Stimulated activated CD4-positive, alpha-beta T cell treated with anti-CD3 and anti-CD28 coated beads, TNF-alpha, amount 100 ng/mL, for 24 hours (primary cell): ENCODE measurements at places on chromosomes 3 and 15.

DNA sequence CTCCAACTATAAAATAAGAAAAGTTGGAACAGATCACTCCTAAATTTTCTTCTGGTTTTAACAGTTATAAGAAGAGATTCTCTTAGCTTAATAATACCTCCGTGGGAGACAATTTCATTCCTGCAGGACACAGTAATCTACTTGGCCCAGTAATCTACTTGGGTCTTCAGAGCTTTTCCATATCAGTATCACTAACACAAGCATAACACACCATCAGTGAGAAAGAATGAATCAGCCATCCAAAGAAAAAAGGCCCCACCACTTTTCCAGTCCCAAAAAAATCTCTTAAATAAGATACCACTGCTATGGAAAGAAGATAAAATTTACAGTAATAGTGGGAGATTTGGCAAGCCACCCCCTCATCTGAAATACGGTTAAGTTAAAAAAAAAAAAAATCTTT, 20.2 kb downstream of the SIN3A start:
- DNase-seq = no peak

- no peak for DNase-seq
These were observed 65.4 kb upstream of the ACAD9 start for GRCh38 chr3:128814060-128814459.

DNA sequence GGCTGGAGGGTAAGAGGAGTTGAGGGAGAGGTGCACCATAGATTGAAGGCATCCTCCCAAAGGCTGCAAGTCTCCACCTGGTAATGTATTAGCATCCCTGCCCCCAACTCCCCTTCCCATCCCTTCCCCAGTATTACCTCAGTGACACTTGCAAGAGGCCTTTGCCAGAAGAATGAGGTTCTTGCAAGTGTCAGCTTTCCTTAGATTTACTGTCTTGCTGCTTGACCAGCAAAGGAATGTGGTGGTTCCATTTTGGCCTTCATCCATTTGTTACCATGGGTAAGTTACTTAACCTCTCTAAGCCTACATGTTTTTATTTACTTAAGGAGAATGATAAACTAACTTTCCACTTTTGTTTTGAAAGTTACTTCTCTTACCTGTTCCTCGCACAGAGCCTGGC, 108.9 kb downstream of the LRTM1 start:
- no peak for DNase-seq

- no peak for DNase-seq
These were observed 1.4 kb upstream of the CPOX start for GRCh38 chr3:98594628-98595324.

GRCh38 chr3:169091196-169091823, 572.2 kb downstream of the MECOM start:
- DNase-seq = no peak

DNA sequence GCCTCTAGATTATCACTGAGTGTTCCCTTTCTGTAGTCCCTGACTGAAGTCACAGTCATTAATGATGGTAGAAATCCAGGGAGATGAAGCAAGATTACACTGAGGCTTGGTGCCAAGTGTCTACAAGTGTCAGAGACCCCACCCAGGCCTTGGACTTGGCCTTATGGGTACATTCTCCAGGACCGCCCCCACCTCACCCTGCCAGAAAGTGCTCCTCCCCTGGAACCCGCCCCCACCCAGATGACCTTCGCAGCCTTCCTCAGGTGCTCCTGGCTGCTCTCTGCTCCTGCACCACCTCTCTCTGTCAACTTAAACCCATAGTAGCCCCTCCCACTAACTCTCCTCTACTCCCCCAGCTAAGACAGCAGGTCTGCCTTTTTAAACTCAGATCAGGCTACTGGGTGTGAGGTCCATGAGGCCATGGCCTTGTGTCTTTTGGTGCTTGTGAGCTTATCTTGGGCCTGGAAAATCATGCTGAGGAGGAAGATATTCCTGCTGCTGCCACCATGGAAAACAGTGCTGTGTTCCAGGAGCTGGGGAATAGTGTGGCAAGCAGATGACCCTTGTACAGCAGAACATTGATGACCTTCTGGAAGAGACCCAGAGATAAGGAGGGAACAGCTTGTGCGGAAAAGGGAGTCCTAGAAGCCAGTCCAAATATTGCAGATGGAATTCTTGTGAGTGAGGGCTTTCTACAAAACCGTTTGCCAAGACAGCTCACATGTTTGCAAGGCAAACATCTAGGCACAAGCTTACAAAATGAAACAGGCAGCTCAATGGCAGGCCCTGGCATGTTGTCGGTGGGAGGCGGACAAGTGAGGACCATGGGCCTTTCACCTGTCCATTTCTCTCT, 40.3 kb upstream of the NDUFB4 start:
- DNase-seq = no peak

GRCh38 chr15:34768530-34768929, 13.7 kb upstream of the GJD2 start:
- no peak for DNase-seq

GRCh38 chr3:29486096-29486495, 205.2 kb downstream of the RBMS3 start:
- DNase-seq = no peak

DNA sequence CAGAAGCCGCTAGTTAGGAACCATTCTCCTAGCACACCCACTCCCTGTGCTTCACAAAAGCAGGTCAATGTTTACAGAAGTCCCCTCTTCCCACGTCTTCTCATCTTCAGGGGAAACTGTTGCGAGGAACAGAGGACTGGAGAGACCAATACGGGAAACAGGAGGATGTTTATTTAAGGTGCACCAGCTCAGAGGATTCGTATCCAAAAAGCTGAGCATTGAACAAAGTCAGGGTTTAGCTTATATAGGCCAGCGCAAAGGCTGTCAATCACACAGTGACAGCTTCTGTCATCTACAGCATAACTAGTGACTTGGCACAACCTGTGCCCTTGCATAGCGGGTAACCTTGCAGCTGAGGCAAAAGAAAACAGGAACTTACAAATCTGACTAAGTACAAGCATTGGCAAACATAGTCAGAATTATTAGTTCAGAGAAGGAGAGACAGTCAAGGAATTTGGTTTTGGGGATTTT, 61.3 kb downstream of the ZDHHC19 start:
- DNase-seq = no peak

- no peak for DNase-seq
These were observed 671.3 kb downstream of the NSUN3 start for GRCh38 chr3:94734206-94734605.

DNA sequence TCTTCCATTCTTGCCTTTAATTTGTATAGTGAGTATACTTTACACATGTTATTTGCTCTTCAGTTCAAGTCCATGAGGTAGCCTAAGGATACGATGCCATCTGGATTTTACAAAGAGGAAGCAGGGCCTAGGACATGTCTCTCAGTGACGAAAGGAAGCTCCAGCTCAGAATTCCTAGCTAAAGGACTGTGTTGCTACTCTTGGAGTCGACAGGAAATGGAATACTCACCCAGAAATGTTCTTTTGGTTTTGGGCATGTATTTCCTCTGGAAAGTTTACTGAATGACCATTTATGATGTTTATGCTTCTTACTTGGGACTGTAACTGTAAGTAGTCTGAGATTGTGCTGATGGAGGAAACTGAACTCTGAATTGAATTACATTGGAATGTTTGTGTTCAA, 12.5 kb downstream of the OXNAD1 start:
- DNase-seq = no peak

DNA sequence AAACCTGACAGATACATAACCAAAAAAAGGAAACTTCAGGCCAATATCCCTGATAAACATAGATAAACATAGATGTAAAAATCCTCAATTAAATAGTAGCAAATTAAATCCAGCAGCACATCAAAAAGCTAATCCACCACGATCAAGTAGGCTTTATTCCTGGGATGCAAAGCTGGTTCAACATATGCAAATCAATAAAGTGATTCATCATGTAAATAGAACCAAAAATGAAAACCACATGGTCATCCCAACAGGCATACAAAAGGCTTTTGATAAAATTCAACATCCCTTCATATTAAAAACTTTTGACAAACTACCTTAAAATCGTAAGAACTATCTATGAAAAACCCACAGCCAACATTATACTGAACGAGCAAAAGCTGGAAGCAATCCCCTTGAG, 882.2 kb downstream of the NTRK3 start:
- DNase-seq = no peak

- DNase-seq = no peak
These were observed 45.1 kb downstream of the SEMA5B start for GRCh38 chr3:122982216-122983185.

DNA sequence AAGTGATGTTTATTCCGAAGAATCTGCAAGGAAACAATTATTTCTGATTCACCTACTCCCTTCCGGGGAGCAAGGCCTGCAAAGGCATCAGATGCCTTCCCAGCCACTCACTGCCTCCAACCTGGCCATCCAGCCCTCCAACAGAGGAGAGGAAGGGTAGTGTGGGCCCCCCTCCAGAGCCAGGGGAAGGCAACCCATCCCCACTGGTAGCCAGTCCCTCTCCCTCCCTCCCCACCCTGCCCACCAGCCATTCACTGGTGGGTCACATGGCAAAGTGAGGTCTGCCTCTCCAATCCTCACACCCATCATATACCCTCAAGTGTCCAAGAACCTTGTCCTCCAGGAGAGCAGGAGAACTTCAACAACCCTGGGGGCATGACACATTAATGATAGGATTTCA, 2.4 kb upstream of the VIPR1 start:
- DNase-seq = no peak

DNA sequence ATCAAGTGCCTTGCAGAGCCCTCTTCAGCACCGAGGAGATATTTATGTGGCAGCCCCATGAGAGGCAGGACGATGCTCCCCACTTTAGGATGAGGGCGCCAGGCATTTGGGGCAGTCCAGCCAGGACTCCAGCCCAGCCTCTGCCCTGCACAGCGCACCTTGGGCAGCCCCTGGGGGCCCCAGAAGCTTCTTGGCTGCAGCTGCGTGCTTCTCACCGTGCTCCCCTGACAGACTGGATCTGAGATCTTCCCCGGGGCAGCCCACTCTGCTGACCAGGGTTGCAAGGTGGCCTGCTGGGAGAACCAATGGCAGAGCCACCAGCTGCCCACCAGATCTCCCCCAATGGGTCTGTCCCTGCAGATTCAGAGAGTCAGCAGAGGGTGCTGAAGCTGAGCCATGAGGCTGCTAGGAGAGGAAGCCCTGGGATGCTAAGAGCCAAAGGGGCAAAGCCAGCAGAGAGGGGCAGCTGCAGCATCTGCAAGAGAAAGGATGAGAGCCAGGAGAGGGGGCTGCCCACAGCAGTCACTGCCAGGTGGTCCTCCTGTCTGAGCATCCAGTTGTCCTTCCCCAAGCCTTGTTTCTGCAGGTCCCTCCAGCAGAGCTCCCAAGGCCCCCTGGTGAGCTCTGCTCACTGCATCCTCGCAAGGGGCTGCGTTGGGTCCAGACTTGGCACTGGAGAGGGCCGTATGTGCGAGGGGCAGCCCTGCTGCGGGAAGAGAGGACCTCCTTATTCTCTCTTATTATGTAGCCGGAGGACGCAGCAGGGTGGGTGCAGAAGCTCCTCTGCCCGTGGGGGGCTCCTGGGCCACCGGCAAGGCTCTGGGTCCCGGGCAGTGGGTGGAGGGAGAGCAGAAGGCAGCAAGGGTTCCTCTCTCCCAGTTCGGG, 14.7 kb upstream of the KLF13 start:
- no peak for DNase-seq

- no peak for DNase-seq
These were observed 63.4 kb downstream of the PPARG start for GRCh38 chr3:12352253-12352652.

DNA sequence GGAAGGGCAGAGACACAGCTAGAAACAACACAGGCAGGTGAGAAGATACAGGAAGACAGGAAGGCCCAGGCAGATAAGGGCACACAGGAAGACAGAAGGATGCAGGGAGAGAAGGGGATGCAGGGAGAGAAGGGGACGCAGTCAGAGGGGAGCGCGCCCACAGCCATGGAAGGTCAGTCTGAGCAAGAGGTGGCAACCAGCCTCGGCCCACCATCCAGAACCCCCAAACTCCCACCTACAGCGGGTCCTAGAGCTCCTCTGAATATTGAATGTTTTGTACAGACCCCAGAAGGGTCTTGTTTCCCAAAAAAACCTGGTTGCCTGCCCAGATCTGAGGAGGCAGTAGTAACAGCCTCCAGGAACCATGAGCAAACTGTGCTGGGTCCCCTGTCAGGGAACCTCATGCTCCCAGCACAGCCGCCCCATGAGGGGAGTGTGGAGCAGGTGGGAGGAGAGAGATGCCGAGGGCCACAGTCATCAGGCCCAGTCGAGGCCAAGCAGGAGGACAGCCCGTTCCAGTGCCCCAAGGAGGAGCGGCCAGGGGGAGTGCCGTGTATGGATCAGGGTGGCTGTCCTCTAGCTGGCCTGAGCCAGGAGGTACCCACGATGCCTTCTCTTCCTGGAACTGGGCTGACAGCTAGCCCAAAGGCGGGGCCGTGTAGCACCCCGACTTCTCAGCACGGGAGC, 27.6 kb upstream of the SLC28A1 start:
- DNase-seq = no peak

- DNase-seq = no peak
These were observed 288.9 kb upstream of the C2CD4B start for GRCh38 chr15:62453981-62454380.

DNA sequence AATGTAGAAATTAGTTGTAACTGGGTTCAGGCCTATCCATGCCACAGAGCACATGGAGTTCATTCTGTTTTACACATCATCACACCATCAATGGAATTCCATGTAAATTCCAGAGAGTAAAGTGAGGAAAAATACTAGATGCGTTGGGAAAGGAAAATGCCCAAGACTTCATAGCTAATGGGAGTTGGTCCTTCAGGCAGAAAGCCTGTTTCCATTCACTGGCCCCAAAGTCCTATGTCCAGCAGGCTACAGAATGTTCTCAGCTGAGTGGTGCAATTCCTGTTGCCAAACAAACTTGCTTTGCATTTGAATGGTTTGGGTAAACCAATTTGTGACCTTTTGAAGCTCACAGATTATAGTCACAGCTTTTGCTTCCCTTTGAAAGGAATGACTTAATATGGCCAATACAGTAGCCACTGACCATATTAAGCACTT, 164.6 kb upstream of the PFN2 start:
- DNase-seq = no peak

DNA sequence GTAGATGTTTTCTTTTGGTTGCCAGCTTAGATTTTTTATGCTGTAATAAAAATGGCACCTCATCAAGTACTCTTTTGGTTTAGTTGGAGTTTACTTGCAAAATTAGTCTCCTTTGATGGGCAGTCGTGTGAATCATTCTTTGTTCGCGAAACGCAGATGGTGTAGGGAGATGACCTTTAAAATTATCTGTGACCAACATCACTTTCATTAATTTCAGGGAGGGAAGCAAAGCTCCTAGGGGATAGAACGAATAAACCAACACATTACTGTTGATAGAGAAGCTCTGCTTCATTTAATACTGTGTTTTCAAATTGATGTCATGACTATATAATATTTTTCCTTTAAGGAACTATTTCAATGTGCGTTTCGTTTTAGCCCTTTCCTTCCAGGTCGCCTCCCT, 67.4 kb downstream of the USP13 start:
- DNase-seq = no peak

GRCh38 chr3:56389183-56389830, 79.0 kb downstream of the ERC2 start:
- DNase-seq = no peak

- no peak for DNase-seq
These were observed 1064.3 kb upstream of the EPHA6 start for GRCh38 chr3:95750097-95750496.

- DNase-seq = no peak
These were observed 617.5 kb downstream of the ZPLD1 start for GRCh38 chr3:103052236-103052830.

- no peak for DNase-seq
These were observed 200.1 kb downstream of the SLC9A9 start for GRCh38 chr3:143648218-143648617.
